ENCODE measurements at places on chromosomes 12 and 14.

DNA sequence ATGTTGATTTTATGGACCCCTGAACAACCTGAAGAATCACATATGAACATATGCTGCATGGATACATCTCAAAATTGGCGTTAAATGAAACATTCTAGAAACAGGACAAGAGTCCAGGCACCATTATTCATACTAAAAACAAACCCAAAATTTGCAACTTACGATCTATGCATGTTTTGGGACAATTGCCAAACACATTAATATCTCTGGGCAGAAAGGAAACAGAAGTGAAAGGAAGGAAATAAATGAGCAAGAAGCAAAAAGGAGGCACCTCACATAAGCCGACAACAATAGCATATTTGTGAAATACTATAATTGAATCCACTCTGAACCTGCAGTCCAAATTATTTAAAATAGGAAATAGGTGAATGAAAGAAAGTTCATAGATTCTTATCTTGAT lies 1505.3 kb downstream of the AACS start:
- DNase-seq, result no peak

DNA sequence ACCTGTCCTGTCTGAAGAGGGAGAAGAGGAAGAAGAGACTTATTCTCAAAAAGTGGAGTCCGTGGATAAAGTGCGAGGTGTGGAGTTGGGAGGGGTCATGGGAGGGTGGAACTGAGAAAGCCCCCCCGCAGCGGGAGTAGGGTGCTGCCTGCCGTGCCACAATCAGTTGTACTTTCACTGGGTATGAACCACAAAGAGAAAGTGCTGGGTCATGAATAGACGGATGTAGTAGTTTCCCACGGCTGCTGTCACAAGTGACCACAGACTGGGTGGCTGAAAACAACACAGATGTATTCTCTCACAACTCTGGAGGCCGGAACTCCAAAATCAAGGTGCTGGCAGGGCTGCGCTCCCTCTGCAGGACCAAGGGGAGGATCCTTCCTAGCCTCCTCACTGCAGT lies 5.5 kb downstream of the DNAH10 start:
- DNase-seq, result no peak

GRCh38 chr12:33634544-33634943 lies 194.9 kb upstream of the SYT10 start:
- no peak for DNase-seq

DNA sequence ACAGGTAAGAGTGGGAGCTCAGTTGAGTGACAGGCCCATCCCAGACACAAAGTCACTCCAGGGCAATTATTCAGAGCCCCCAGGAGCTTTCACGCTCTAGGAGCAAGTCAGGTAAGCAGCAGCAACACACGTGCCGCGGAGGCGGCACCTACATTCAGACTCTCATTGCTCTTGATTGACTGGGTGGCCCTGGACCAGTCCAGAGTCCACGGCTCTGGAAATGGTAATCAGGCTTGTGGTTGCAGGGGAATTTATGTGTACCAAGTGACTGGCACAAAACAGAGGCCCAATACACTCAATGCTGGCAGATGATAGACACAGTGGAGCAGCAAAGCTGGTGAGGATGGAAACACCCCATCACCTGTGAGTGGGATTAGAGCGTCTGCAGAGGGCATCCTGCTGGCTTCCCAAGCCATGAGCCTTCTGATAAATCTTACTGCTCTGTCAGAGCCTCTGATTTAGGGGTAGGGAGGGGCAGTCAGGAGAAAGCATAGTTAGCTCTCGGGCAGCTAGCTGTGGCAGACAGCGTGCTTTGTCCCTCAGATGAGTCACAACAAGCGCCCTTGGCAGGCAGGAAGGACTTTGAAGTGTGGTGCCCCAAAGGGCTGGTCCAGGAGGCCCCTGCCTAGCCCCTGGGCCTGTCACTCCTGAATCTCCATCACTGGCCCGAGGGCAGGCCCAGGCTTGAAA lies 344.7 kb downstream of the CACNA1C start:
- no peak for DNase-seq

Data from fibroblast of gingiva (primary cell).